ENCODE measurements at places on chromosomes 3 and 15.

DNA sequence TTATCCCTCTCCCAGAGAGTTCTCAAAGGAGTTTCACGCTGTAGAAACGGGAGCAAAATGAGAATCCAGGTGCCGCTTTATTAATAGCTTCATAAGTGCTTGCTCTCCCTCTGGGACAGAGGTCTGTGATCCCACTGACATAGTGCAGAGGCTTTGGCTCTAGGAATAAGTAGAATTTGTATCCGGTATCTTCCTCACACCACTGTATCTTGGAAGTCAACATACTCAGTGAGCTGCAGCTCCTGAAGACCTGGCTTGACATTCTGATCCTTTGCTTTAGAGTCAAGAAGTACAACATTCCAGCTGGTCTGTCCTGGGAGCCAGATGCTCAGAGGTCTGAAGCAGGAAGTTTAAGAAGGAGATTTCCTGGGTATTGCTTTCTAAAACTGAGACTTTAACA, 323.0 kb downstream of the LPP start:
- no peak for DNase-seq

GRCh38 chr15:81940467-81941451, 105.1 kb downstream of the MEX3B start:
- DNase-seq: no peak

DNA sequence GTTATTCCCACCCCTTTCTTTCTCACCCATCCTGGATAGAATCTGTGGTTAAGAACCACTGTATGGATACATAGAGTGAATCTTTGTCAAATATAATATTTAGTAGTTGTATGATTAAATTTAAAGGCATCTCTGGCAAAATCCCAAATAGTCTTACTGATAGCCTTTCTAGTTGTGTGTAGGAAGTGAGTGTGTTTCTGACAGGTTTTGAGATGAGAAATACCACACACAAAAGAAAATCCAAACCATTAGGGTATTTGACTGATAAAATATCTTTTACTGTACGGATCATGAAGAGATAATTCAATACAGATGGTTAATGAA, 44.7 kb upstream of the PLCL2 start:
- no peak for DNase-seq

DNA sequence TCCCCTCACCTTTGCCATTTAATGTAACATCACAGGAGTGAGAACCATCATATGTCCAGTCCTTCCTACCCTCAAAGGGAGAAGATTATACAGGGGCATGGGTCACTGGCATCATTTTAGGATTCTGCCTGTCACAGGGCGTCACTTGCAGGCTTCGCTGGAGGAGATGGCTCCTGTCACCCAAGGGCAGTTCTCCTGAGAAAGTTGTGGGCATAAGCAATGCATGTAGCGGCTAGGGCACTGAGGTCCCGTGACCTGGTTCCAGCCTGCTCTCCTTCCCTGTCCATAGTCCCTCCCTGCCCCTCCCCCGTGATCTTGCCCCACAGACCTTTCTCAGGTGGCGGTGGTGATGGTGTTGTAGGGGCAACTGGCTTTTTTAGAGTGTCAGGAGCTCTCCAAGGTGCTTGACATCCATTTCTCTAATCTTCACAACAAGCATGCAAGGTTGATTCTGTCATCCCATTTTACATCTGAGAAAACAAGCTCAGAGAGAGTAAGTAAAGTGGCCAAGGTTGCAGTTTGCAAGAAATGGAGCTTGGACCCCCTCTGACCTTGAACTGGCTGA, 241.5 kb upstream of the CTDSPL start:
- DNase-seq: no peak

GRCh38 chr3:38421679-38422336, 31.9 kb upstream of the ACVR2B start:
- DNase-seq: no peak

GRCh38 chr3:127264292-127264691, 23.6 kb downstream of the PRR20G start:
- peak; percentile 4 for DNase-seq

DNA sequence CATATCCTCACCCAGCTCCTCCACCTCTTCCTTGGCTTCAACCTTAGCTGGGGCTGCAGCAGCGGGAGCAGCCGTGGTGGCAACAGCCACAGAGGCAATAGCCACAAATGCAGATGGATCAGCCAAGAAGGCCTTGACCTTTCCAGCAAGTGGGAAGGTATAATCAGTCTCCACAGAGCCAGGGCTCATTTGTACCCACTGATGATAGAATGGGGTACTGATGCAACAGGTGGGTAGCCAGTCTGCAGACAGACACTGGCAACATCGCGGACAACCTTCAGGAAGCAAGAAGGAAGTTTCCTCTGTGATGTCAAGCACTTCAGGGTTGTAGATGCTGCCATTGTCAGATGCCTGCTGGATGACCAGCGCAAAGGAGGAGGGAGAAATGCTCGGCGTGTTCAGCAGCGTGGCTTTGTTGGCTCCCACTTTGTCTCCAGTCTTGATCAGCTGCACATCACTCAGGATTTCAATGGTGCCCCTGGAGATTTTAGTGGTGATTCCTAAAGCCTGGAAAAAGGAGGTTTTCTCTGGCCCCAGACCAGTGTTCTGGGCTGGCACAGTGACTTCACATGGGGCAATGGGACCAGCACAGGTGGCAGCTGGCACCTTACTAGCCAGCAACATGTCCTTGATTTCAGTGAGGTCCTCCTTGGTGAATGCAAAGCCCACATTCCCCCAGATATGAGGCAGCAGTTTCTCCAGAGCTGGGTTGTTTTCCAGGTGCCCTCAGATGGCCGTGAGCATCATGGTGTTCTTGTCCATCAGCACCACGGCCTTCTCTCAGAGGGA, 4.8 kb upstream of the PLCB2 start:
- no peak for DNase-seq

DNA sequence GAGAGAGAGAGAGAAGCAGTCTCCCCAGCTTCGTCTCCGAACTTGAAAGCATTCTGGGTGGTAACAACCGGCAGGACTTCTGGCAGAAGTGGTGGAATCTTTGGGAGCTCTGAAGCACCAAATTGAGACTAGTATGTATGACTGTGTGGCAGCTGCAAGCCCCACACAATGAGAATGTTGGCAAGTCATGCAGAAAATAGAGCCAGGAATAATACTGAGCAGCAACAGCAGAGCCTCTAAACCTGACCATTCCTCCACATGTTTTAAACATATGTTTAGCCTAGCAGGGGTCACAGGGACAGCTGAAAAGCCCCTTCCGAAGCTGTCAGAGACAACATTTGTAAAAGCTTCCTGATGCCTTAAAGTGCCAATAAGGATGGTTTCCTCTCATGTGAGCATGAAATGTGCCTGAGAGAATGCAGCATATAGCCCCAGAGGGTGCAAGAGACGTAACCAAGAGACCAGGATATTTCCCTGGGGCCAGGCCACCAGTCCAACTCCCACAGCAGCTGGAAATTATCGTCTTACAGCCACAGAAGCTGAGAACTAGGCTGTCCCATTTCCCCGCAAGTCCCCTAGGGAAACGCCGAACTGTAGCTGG, 178.6 kb upstream of the CCDC54 start:
- no peak for DNase-seq

DNA sequence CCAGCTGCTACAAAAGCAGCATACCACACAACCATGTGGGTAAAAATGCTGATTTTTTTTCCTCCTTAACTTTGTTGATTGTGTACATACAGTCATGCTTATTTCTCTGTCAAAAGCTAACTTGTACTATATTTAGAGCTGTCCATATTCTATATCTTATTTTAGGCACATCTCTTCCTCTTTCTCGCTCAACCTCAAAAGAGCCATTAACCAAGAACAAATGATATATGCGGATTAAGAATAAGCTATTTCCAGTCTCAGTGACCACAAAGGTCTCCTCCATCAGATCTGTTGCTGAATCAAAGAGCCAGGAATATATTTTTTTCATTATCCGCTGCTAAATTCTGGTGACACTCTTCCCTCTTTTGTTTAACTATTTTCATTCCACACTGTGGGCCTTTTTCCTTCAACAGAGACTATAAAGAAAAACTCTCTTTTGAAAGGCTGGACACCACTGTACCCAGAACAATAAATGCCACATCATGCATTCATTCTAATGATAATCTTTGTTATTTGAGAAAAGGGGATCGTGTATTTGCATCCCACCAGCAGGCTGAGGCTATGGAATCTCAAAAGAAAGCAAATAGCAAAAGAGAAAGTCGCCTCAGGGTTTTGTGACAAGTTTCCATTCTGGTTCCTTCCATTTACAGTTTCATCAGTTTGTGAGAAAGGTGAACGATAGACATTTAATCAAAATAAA, 8.0 kb downstream of the TMEM212 start:
- DNase-seq: no peak

DNA sequence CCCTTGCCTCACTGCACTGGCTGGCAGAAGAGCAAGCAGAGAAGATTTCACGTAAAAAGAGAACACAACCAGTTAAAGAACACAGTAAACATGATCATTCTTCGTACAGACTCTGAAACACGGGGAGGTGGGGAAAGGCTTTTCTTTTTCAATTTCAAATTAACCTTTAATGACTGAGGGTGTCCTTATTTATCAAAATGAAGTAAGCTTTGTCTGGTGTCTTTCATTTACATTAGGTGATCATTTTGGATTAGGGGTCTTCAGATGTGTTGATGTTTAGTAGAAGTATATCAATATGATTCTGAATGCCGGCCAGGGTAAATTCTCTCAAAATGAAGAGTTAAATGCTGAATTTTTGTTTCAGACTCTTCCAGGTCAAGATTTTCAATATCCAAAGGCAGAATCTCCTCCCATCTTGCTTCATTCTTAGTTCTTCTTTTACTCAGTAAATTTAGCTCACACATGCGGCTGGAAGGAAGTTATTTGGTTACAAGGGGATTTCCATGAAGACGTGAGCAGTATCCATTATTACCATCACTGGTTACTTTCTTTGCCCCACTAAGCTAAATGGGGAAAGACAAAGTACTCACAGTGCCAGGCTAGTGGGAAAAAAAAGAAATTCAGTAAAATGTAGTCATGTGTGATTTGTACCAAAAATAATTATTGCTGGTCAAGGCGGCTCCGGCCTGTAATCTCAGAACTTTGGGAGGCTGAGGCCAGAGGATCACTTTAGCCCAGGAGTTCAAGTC, 272.2 kb upstream of the NR2F2 start:
- peak; percentile 48 for DNase-seq

GRCh38 chr3:74862476-74862875, 248.0 kb upstream of the CNTN3 start:
- DNase-seq: no peak

DNA sequence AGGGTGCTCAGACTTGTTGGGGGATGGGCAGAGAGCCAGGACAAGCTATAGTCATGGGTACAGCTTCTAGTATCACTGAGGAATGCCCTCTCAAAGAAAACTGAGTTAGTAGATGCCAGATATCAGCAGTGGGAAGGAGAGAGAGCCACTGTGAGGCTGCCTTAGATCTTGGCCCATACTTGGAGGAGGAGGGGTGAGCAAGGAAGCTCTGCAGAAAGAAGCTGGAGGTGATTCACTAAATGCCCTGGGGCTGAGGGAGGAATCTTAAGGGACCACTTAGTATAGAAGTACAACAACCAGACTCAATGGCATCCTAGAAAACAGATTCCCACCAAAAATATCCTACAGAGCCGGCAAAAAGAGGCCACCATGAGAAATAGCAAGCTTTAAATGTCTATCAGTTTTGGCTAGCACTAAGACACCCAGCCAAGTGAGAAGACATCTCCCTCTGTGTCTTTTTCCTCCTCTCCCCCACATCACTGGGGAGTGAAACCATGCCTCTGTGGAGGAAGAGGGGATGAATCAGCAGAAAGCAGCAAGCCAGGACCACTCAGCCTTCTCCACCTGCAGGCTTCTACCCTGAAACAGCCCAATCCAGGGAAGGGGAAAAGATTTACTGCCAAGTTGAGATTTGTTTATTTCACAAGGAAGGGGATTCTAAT, 282.5 kb upstream of the STT3B start:
- no peak for DNase-seq

DNA sequence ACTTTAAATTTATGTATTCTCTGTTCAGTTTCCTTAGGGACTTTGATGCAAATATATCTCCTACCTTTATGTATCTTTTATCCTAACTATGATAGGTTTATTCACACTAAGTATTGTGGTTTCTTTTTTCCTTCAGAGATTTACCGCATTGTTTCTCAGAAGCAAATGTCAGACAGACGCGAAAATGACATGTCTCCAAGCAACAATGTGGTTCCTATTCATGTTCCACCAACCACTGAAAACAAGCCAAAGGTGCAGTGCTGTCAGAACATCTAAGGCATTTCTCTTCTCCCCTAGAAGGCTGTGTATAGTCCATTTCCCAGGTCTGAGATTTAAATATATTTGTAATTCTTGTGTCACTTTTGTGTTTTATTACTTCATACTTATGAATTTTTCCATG, 18.3 kb downstream of the RAB11A start:
- no peak for DNase-seq

Measured in GM13977 (cell line).